ENCODE measurements at places on chromosomes 4 and X.

DNA sequence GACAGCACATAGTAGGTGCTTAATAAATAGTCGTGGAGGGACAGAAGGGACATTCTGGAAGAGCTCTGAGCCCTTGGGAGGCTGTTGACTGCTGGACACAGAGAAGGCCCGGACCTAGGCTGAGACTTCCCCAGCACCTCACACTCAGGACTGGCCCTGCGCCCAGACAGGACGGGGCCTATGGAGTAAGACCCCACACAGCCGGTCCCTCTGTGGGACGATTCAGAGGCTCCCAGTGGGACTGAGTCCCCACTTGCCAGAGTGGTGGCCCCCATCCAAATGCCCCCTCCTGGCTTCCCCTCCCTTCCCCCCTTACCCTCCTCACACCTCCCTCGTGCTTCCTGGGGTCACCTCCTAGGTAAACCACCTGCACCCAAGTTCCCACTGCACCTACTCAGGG lies 8.9 kb downstream of the ABLIM2 start:
- DNase-seq, result no peak

GRCh38 chr4:168449719-168450452 lies 30.4 kb downstream of the DDX60L start:
- no peak for DNase-seq

DNA sequence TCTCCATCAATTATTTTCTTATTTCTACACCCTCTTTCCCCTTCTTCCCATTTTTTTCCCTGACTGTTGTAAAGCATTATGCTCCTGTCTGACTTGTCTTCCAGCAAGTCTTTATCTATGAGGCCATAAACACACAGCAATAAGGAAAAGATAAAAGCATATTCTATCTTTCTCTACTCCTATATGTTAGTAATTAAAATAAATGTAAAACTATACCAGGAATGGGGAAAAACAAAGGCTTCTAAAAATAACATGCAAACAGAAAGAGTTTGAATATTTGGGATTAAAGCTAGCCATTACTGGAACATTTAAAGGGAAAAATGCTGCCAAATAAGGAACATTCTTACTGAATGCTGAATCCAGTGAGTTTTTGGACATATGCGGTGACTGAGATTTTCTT lies 471.7 kb upstream of the HS3ST1 start:
- DNase-seq, result no peak

- DNase-seq, result no peak
These were observed 12.3 kb downstream of the CCDC160 start for GRCh38 chrX:134249241-134249640.

- DNase-seq, result no peak
These were observed 64.8 kb upstream of the GK2 start for GRCh38 chr4:79472693-79473438.

DNA sequence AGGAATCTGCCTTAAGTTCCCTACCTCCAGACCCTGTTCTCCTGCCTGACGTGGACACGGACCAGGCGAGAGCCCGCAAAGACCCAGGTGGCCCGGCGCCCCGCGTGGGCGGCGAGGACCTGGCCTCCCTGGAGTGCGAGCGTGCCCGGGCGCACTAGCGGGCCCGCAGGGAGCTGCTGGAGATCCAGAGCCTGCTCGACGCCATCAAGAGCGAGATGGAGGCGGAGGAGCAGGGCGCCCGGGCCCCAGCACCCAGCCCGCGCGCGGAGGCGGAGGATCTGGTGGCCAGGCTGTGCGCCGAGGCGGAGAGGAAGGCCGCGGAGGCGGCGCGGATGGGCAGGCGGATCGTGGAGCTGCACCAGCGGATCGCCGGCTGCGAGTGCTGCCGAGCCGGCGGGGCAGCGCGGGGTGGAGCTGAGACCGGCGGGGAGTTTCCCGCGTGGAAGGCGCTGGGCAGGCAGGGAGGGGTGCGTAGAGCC lies 18.2 kb downstream of the MRFAP1 start:
- peak; percentile 46 for DNase-seq

DNA sequence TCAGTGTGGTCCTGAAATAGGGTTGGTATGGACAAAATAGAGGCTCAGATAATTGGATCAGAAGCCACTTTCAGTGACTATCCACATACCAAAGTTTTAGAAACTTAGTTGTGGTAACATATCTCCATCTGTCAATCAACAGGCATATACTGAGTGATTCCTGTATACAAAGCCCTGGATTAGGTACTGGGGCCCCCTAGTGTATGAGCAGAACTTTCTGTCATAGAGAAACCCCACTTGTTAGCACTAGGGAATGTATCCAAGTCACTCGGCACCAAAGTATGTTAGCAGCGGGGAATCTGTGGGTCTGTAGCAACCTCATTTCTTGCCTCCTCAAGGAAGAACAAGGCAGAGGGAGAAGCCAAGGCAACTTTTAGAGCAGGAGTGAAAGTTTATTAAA lies 50.7 kb downstream of the MAP7D3 start:
- no peak for DNase-seq

DNA sequence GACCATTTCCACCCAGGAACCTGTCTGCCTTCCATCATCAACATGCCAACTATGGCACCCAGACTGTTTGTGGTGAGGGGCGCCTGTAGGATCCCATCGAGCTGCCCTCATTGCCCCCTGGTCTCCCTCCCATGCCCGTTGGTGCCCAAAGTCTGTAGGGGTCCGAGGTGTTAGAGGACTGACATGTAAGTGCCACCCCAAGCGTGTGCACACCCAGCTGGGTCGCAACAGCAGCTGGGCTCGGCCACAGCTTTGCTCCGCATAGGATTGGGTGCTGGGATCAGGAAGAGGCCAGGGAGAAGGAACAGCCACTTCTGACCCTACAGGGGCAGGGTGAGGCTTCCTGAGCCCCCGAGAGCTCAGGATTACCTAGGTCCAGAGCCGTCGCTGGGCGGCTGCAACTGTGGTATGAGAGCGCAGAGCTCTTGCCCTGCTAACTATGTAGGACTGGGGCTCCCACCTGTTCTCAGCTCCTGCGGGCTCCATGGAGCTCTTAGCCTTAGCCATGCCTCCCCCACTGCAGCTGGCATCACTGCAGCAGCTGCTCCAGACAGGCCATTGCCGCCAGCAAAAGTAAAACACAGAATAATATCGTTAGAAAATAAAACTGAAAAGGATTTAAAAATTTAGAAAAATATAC lies 1160.3 kb downstream of the FSTL5 start:
- DNase-seq, result no peak

GRCh38 chr4:83599183-83599582 lies 63.3 kb downstream of the GPAT3 start:
- DNase-seq, result no peak

DNA sequence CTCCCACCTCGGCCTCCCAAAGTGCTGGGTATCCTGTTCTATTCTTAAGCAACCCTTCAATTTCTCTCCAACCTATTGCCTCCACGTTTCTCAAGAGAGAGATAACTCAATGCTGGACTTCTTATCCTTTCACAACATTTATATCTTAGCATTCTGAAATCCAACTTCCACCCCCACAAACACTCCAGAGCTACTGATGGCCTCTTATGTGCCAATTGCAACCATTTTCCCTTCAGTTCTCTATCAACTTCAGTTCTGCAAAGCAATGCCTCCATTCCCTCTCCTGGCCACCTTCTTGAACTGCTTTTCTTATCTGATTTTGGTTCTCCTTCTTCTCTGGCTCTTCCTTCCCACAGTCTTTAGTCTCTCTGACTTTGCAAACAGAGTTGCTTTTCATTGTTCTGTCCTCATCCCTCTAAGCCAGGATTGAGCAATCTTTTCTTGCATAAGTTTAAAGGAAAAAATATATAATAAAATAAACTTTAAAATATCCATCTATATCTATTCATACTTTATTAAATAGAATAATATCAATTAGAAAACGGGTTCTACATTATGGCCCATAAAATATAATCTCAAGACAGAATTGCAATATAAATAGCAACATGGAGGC lies 3.6 kb upstream of the STBD1 start:
- DNase-seq, result no peak

DNA sequence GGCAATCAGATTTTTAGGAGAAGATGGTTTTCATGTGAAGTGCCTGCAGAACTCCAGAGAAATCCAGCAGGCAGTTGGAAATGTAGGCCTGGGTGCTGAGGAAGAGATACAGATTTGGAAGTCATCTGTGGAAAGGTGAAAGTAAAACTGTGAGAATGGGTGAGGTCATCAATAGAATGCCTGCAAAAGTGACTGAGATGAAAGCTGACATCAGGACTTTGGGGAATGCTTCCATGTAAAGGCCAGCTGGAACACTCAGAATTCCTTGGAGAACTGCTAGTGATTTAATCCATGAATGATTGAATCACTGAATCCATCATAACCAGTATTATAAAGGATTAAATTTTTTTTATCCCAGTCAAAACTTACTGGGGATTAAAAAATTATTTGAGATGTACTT lies 124.5 kb upstream of the GIMD1 start:
- no peak for DNase-seq

- peak; percentile 12 for DNase-seq
These were observed 1.0 kb downstream of the CNOT6L start for GRCh38 chr4:77818073-77818601.

- no peak for DNase-seq
These were observed 32.9 kb downstream of the ZFYVE28 start for GRCh38 chr4:2385516-2385915.

DNA sequence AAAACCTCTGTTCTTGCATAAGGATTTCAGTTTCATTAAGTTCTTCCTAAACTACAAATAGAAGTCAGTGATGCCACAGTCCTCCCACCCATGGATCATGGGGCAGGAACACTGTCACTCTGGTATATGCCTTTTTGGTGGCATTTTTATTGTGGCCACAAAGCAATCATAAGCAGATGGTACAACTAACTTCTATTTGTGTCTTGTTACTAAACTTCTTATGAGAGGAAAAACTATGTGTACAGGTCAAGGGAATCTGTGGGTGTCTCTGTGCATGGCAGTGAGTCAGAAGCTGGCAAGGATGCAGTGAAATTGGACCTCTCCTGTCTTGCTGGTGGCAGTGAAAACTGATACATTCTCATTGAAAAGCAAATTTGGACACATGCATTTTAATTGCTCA lies 245.0 kb upstream of the GPC4 start:
- DNase-seq, result no peak

DNA sequence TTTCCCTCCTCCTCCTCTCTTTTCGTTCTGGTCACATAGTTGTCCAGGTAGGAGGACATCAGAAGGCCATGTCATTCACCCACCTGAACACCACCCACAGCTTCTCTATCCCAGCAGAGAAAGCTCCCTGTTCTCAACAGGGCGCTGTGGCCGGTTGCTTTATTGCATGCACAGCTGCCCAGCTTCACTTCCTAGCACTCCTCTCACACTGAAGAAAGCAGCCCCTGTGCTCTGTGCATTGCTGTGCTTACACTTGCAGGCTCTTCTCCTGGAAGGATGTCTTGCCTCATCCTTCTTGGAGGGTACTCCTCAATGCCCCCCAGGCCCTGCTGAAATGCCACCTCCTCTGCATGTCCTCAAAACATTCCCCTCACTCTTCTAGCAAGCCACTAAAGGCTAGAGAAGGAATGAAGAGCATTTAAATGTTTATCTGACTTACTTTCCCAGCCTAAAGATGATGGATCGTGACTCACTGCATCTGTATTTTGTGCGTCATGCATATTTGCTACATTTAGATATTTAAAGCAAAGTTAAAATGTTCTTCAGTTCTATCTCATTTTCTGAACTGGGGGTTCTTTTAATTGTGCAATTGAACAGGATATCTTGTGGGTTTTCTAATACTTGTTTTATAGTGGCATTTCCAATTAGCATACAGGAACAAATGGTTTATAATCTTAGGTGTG lies 186.4 kb upstream of the PUDP start:
- DNase-seq, result no peak

DNA sequence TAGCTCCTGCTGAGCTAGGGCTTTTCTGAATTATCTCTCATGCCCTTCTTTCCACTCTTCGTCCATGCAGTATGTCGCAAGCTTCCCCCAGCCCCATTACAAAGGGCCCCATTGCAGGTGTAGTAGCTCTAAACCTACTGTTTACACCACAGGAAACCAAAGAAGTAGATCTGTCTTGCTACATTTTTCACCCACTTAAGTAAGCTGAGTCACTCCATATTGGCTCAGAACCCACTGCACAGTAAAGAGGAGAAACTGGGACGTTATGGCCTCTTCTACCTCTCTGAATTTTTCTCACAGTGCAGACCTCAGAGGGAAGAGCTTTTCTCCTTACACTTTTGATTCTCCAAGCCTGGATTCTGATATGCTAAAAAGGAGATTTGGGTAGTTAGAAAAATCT lies 200.2 kb downstream of the SMARCA1 start:
- DNase-seq, result no peak

- DNase-seq, result no peak
These were observed 7.2 kb downstream of the IRAK1 start for GRCh38 chrX:154012336-154012991.

GRCh38 chr4:57865264-57865663 lies 755.1 kb upstream of the IGFBP7 start:
- no peak for DNase-seq

- no peak for DNase-seq
These were observed 171.0 kb upstream of the ATOH1 start for GRCh38 chr4:93657527-93657926.

- no peak for DNase-seq
These were observed 51.2 kb upstream of the CYSLTR1 start for GRCh38 chrX:78378476-78379115.

DNA sequence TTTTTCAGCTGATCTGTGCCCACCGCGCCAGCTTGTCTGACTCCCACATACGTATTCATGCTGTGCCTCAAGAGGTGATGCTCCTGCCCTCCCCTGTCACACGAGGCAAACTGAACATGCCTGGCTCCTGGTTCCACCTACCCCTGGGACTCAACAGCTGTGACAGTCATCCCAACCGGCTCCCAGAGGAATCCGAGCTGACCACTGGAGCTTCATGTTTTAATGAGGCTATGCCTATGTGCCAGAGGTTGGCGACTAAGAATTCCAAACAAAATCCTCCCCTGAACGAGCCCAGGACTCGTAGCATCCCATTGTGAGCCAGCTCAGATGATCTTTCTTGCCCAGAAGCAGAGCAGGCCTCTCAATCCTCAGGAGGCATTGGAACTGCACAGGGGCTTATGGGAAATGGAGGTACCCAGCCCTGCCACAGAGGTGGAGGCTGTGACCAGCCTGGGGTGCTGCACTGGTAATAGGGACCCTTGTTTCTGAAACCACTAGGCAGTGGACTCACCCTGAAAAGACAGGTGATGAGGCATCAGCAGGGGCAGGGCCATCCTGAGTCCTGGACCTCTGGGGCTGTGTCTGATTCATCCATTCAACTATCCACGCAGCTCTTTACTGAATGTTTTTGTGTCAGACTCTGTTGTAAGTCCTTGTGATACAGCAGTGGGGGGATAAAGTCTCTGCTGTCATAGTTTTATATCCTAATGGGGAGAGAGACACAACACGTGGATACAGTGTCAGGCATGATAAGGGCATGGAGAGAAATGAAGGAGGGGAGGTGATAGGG lies 325.0 kb downstream of the EVC2 start:
- DNase-seq, result no peak

All from activated T-cell treated with anti-CD3 and anti-CD28 coated beads for 1 hour (primary cell).